ENCODE measurements at places on chromosomes 3 and 15. TPM values are rescaled to one million over a fixed set of nuclear protein-coding genes. Genes with fewer than 3 reads are reported as not detected.
A peak's percentile ranks its signal among the peaks of the same experiment; 100 is the strongest.

DNA sequence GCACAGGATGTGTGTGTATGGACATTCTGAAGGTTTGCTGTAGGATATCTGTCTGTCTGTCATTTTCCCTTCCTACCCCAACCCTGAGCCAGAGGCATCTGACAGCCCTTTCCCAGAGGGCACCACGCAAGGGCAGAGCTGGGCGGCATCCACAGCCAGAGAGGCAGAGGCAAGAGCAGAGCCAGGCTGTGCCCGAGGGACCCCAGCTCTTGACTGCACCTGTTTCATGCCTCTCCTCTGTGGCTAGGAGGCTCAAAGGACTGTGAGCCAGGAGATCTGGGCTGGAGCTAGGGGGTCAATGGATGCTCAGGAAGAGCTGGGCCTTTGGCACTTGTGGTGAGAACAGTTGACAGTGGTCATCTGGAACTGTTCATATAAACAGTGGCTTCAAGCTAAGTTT is 4.8 kb upstream of the APEH start:
- H3K4me3 ChIP-seq = no peak overlapping the region
- H3K27ac ChIP-seq = no peak overlapping the region
- H3K36me3 ChIP-seq = no peaks in the 10 kb centered on the region
- H3K27me3 ChIP-seq = no peaks in the 10 kb centered on the region

DNA sequence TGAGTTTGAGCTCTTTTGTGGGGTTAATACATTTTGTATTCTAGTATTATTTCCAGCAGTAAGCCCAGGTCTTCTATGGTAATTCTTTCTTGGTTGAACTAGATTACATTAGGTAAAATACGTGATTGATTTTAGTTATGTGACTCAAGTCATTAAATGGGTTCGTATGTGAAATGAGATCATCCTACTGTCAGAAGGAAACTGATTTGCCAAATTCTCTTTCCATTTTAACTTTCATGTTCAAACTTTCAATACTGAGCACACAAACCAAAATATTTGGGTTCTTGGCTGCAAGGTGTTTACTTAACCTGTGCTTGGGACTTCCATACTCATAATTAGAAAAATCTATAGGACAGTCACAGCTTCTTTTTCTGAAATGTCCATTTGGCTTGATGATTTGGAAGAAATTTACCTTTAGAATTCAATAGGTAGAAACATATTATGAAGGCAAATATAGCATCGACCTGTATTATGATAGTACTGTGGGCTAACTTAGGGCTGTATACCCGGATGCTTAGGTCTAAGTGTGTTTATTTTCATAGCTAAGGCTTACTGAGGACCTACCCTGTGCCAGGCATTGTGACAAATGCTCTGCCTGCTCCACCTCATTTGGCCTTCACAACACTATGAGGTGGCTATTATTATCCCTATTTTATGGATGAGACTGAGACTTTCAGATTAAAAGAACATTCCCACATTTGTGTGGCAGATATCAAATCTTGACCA is 631.8 kb upstream of the GRM7 start:
- DNase-seq = no peak
- no peaks in the 10 kb centered on the region for H3K4me1 ChIP-seq
- no peaks in the 10 kb centered on the region for H3K27me3 ChIP-seq
- no peaks in the 10 kb centered on the region for H3K36me3 ChIP-seq

DCBLD2 gene
- total RNA-seq = 1.6 TPM

- peaks cover 9% of the 10 kb centered on the region for H3K4me1 ChIP-seq
- no peaks in the 10 kb centered on the region for H3K27me3 ChIP-seq
- no peak overlapping the region for H3K27ac ChIP-seq
- DNase-seq = no peak
These were observed 6.2 kb downstream of the MGA start for GRCh38 chr15:41666353-41666920.

SAMMSON gene
- total RNA-seq = not detected

B3GALNT1 gene
- 15.1 TPM for total RNA-seq

GRCh38 chr3:150703299-150703755 is 393 bp downstream of the ERICH6 start:
- no peaks in the 10 kb centered on the region for H3K27me3 ChIP-seq
- no peak for DNase-seq
- peaks cover 21% of the 10 kb centered on the region for H3K4me1 ChIP-seq
- peaks cover 8% of the 10 kb centered on the region for H3K36me3 ChIP-seq
- peak overlapping the region; percentile 94 for H3K27ac ChIP-seq
- peak overlapping the region; percentile 85 for H3K4me3 ChIP-seq

SLC12A8 gene
- 4.7 TPM for total RNA-seq

- no peak overlapping the region for H3K27ac ChIP-seq
- no peaks in the 10 kb centered on the region for H3K4me1 ChIP-seq
- DNase-seq = no peak
- no peak overlapping the region for H3K4me3 ChIP-seq
These were observed 34.8 kb downstream of the MITF start for GRCh38 chr3:69774029-69774428.

GRCh38 chr3:109175411-109175810 is 38.9 kb downstream of the C3orf85 start:
- H3K4me3 ChIP-seq = no peak overlapping the region
- H3K27me3 ChIP-seq = no peaks in the 10 kb centered on the region
- no peak for DNase-seq
- no peaks in the 10 kb centered on the region for H3K36me3 ChIP-seq
- H3K4me1 ChIP-seq = no peaks in the 10 kb centered on the region
- H3K27ac ChIP-seq = no peak overlapping the region

GRCh38 chr3:181103605-181104004 is 114.1 kb upstream of the DNAJC19 start:
- H3K27me3 ChIP-seq = no peaks in the 10 kb centered on the region
- H3K27ac ChIP-seq = no peak overlapping the region
- H3K36me3 ChIP-seq = peaks cover 12% of the 10 kb centered on the region
- H3K4me3 ChIP-seq = no peak overlapping the region

GDPGP1 gene
- total RNA-seq = 9.6 TPM

GRCh38 chr15:48087844-48088243 is 32.9 kb upstream of the SLC24A5 start:
- H3K27me3 ChIP-seq = peaks cover 8% of the 10 kb centered on the region
- H3K27ac ChIP-seq = no peak overlapping the region
- DNase-seq = no peak
- no peak overlapping the region for H3K4me3 ChIP-seq
- no peaks in the 10 kb centered on the region for H3K36me3 ChIP-seq

DNA sequence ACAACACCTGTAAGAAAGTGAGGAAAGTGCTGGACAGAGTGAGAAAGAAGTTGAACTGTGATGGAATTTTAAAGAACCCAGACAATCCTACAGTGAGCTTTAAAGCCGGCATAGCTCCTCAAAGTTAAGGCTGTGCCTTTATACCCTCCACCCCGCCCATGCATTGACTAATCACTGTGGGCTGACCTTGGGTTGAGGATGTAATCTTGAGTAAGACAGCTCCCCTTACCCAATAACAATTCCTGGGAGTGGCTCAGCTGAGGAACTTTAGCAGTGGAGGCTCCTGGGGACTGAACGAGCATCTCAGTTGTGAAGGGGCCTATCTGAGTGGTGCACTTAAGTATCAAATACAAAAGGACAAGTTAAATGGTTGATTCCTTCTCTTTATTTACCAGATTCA is 35.7 kb upstream of the ZNF770 start:
- H3K4me3 ChIP-seq = no peak overlapping the region
- no peaks in the 10 kb centered on the region for H3K36me3 ChIP-seq
- H3K4me1 ChIP-seq = no peaks in the 10 kb centered on the region
- H3K27me3 ChIP-seq = peaks cover 7% of the 10 kb centered on the region
- DNase-seq = no peak

GRCh38 chr3:132256989-132257388 is 60.2 kb upstream of the ACP3 start:
- peaks cover 2% of the 10 kb centered on the region for H3K27me3 ChIP-seq
- no peak overlapping the region for H3K27ac ChIP-seq
- no peaks in the 10 kb centered on the region for H3K4me1 ChIP-seq
- no peak for DNase-seq
- H3K4me3 ChIP-seq = no peak overlapping the region

DNA sequence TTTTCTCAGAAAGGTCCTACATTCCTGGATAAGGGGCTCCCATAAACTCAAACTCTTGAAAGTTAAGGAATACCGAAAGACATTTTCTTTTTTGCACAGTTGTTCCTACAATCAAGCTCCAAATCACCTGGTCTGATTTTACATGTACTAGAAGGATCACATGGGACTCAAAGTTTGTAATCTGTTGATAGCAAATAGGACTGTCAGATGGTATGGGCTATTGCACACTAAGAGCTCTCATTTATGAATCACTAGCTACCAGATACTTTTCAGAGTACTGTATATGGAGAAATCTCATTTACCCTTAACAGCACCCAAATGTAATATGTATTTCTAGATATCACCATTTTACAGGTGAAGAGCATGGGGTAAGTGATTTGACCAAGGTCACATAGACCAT is 49.5 kb upstream of the CMSS1 start:
- DNase-seq = no peak
- H3K27me3 ChIP-seq = peaks cover 6% of the 10 kb centered on the region
- H3K27ac ChIP-seq = no peak overlapping the region
- no peaks in the 10 kb centered on the region for H3K36me3 ChIP-seq
- no peak overlapping the region for H3K4me3 ChIP-seq
- H3K4me1 ChIP-seq = no peaks in the 10 kb centered on the region

GRCh38 chr3:44021651-44022594 is 219.8 kb upstream of the TOPAZ1 start:
- no peak overlapping the region for H3K4me3 ChIP-seq
- no peak for DNase-seq
- H3K27me3 ChIP-seq = peaks cover 38% of the 10 kb centered on the region
- no peaks in the 10 kb centered on the region for H3K36me3 ChIP-seq
- peaks cover 3% of the 10 kb centered on the region for H3K4me1 ChIP-seq
- no peak overlapping the region for H3K27ac ChIP-seq

- H3K27ac ChIP-seq = no peak overlapping the region
- H3K36me3 ChIP-seq = no peaks in the 10 kb centered on the region
- H3K4me1 ChIP-seq = no peaks in the 10 kb centered on the region
- no peak overlapping the region for H3K4me3 ChIP-seq
- no peak for DNase-seq
These were observed 36.2 kb downstream of the HOMER2 start for GRCh38 chr15:82916161-82916952.

CA12 gene
- total RNA-seq = not detected

DNA sequence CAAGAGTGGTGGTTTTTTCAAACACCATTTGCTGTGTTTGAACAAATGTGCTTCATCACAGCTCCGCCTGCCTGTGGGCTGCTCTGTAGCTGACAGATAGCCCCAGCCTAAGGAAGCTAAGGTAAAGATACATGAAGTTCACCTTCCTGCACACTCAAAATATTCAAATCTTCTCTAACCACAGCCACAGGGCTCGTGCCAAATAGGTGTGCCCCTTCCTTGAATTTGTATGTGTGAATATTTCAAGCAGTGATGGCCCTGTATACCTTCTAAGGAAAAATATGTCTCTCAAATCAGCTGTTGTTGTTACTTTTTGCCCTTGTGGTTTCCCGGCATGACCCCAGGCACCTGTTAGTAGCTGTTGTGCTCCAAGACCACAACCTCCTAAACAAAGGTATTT is 92.8 kb downstream of the CCNL1 start:
- peaks cover 11% of the 10 kb centered on the region for H3K4me1 ChIP-seq
- no peaks in the 10 kb centered on the region for H3K36me3 ChIP-seq
- DNase-seq = no peak
- H3K27ac ChIP-seq = no peak overlapping the region
- no peak overlapping the region for H3K4me3 ChIP-seq

- peaks cover 11% of the 10 kb centered on the region for H3K4me1 ChIP-seq
- H3K27ac ChIP-seq = no peak overlapping the region
- H3K4me3 ChIP-seq = no peak overlapping the region
- H3K36me3 ChIP-seq = peaks cover 5% of the 10 kb centered on the region
- no peaks in the 10 kb centered on the region for H3K27me3 ChIP-seq
These were observed 34.8 kb upstream of the RASA2 start for GRCh38 chr3:141452045-141452444.

IL17RE gene
- 1.9 TPM for total RNA-seq

WNT5A gene
- not detected for total RNA-seq

ABHD5 gene
- total RNA-seq = 28.6 TPM

- H3K27ac ChIP-seq = no peak overlapping the region
- no peak for DNase-seq
- no peaks in the 10 kb centered on the region for H3K27me3 ChIP-seq
- H3K4me3 ChIP-seq = no peak overlapping the region
- no peaks in the 10 kb centered on the region for H3K36me3 ChIP-seq
These were observed 51.6 kb upstream of the TCF12 start for GRCh38 chr15:56866803-56867202.

ERICH6 gene
- total RNA-seq = 0.33 TPM

HTD2 gene
- 11.6 TPM for total RNA-seq

ZBTB47 gene
- total RNA-seq = 1.9 TPM

DNA sequence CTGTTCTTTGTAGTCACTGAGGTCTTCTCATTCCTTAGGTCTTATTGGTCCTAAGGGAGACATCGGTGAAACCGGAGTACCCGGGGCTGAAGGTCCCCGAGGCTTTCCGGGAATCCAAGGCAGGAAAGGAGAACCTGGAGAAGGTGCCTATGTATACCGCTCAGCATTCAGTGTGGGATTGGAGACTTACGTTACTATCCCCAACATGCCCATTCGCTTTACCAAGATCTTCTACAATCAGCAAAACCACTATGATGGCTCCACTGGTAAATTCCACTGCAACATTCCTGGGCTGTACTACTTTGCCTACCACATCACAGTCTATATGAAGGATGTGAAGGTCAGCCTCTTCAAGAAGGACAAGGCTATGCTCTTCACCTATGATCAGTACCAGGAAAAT is 11.6 kb downstream of the ADIPOQ start:
- H3K36me3 ChIP-seq = peaks cover 23% of the 10 kb centered on the region
- no peaks in the 10 kb centered on the region for H3K27me3 ChIP-seq
- peak overlapping the region; percentile 80 for H3K27ac ChIP-seq
- no peak for DNase-seq
- H3K4me3 ChIP-seq = no peak overlapping the region

IDH2 gene
- total RNA-seq = 94.3 TPM

DNA sequence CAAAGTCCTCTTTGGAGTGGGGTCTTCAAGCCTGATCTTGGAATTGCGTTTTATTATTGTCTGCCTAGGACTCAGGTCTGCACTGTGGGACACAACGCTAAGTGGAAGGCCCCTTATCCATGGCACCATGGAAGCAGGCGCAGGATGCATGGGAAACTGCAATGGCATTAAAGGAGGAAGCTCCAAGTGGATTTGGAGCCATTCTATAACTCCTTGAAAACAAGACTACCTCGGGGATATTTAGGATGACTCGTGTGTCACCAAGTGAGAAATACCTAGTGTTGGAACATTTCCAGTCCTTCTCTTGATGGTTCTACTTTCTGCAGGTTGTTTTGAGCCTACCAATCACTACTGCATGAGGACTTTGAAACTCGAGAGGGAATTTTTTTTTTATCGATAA is 126.6 kb upstream of the ZBED2 start:
- peaks cover 6% of the 10 kb centered on the region for H3K36me3 ChIP-seq
- no peak overlapping the region for H3K27ac ChIP-seq
- H3K4me1 ChIP-seq = peaks cover 9% of the 10 kb centered on the region
- no peak overlapping the region for H3K4me3 ChIP-seq

- no peaks in the 10 kb centered on the region for H3K4me1 ChIP-seq
- peaks cover 7% of the 10 kb centered on the region for H3K27me3 ChIP-seq
- H3K27ac ChIP-seq = no peak overlapping the region
These were observed 120.5 kb downstream of the DUT start for GRCh38 chr15:48451736-48452135.

ABI3BP gene
- total RNA-seq = not detected

- H3K4me1 ChIP-seq = peaks cover 15% of the 10 kb centered on the region
- DNase-seq = no peak
- H3K27ac ChIP-seq = no peak overlapping the region
- H3K4me3 ChIP-seq = no peak overlapping the region
- H3K27me3 ChIP-seq = no peaks in the 10 kb centered on the region
- H3K36me3 ChIP-seq = no peaks in the 10 kb centered on the region
These were observed 6.1 kb downstream of the MFGE8 start for GRCh38 chr15:88907111-88907510.

ZNF662 gene
- 0.42 TPM for total RNA-seq

Measured in natural killer cell treated with Interleukin-12 subunit alpha and Interleukin-12 subunit beta and Interleukin-15 and Interleukin-18, amount 100 ng/mL, for 72 hours (primary cell).